ENCODE measurements at places on chromosomes 2 and 18. TPM values are rescaled to one million over a fixed set of nuclear protein-coding genes. Genes with fewer than 3 reads are reported as not detected.

Gene ASB18
- polyA plus RNA-seq, result not detected

Gene ZSWIM2
- polyA plus RNA-seq, result not detected

Gene CDH2
- 81.3 TPM for polyA plus RNA-seq

DNA sequence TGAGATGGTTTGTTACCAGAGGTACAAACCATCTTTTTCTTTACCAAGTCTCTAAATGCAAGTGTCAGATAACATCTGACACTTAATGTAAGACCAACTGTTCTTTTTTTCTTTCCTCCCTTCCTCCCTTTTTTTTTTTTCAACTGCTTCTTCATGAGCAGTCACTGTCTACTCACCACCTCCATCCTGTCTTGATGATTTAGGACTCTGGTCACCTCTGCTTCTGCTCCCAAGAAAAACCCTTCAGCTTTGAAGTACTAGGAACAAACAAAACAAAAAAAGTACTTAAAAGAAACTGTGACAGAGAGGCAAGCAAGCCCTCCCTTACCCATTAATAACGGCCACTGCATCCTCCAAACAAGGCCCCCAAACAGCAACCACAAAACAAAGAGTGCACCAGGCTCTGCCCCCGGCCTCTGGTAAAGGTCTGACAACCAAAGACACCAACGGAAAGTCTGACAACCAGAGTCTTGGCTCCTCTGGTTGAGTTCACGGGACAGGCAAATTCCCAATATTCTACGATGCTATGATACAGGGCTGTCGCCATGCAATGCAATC lies 141.0 kb downstream of the ARL4C start:
- no peak for DNase-seq

- DNase-seq, result no peak
Measured at GRCh38 chr18:55550471-55550870, 37.5 kb downstream of the TCF4 start.

- no peak for DNase-seq
Measured at GRCh38 chr2:207808119-207808518, 38.4 kb upstream of the FZD5 start.

DNA sequence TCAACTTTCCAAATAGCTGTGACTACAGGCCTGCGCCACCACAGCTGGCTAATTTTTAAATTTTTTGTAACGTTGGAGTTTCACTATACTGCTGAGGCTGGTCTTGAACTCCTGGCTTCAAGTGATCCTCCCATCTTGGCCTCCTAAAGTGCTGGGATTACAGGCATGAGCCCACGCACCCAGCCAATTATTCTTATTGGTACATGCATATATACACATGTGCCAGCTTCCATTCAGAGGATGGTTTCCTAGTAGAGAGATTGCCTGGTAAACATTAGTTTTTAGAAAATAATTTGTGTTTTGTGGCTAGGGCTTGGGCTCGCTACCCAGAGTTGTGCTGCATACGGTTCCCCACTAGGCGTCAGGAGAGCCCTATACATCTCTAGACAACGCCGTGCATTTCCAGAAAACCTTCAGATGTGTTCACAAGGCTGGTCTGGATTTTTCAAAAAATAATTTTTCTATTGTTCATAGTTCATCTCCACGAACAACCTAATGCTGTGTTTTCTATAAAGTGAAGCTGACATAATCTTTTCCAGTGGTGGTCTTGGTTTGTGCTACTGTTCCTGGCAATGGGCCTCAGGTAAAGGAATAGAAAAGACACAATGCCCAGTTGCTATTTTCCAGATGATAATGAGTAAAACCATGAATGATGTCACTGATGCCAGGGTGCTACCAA lies 14.6 kb upstream of the AFG3L2 start:
- DNase-seq, result no peak

GRCh38 chr2:122007577-122007976 lies 252.1 kb downstream of the TSN start:
- DNase-seq, result no peak

Data from right renal cortex interstitium (tissue), 3 donors.